ENCODE measurements at places on chromosomes 12 and 14.
A peak's percentile ranks its signal among the peaks of the same experiment; 100 is the strongest.

- DNase-seq: no peak
Measured at GRCh38 chr12:117738233-117738632, 230.6 kb downstream of the KSR2 start.

GRCh38 chr12:92132288-92132687 is 13.4 kb downstream of the BTG1 start:
- no peak for DNase-seq

DNA sequence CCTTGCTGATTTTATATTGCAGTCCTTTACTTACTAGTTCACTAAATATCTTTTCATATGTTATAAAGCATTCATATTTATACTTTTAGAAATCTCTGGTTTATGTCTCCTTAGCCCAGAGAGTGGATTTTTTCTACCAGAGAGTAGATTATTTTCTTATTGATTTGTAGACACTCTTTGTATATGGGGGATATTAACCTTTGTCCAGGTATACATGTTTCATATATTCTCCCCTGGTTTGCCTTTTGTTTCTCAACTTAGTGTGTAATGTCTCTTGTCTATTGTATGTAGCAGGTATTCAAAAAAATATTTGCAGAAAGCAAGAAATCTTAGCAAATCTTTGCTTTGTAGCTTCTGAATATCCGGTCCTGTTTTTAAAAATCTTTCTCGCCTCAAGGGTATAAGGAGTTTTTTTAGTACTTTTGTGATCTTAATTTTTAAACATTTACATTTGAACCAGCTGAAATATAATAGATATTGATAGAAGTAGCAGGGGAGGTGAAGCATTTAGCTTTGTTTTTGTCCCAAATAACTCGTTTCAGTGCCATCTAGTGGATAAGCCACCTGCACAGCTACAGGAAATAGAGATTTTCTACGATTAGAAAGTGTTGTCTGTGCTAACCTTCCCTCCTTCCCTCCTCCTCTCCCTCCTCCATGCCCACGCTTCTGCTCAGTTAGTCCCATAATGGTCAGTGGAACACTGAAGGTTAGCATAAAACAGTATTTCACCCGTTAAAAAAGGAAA is 97.0 kb downstream of the PHETA1 start:
- no peak for DNase-seq

GRCh38 chr14:103232831-103233319 is 101.2 kb upstream of the EIF5 start:
- DNase-seq: no peak

DNA sequence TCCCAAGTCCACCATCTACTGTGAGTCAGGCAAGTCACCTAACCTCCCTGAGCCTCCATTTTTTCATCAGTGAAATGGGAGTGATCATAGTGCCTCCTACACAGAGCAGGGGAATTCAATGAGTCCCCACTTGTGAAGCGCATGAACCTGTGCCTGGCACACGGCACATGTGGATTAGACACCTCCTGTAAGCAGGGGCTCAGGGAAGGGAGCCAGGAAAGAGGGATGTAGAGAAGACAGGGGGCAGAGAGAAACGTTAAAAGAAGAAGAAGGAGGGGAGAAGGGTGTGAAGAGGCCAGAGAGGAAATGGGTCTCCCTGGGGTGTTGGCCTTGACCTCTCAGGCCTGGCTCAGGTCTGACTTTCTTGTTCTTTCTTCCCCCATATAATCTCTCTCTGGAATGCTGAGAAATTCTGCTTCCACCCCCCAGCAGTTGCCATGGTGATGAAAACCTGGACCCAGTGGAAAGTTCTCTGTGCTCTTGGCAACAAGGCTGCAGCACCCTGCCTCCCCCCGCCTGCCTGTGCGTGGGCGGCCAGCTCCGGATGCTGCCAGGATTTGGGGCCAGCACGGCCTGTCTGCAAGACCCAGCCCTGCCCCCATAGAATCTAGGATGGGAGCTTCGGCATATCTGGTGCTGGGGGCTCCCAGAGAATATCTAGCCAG is 94.5 kb downstream of the CALM1 start:
- DNase-seq: peak; percentile 69

DNA sequence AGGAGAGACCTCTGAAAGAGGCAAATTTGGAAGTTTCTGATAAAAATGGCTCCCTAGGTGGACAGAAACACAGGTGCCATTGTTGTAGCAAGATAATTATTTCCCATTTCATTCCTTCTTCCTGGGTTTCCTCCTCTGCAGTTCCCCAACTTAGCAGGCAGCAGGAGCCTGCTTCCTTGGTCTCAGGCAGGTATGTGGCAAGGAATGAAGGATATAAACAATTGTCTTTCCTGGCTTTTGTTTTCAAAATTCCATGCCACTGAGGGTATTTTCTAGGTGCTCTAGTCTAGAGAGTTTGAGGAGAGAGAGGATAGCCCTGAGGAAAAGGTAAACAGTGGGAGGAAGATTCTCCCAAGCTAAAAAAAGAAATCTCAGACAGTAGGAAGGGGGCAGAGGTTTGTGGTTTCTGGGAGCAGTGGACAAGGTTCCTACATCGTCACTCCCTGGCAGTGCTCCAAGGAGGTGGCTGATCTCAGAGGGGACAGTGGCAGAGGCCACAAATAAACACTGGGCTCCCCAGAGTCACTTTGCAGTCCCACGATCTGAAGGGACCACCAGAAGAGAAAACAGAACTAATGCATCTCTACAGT is 82.6 kb upstream of the IGF1 start:
- no peak for DNase-seq

- DNase-seq: no peak
Measured at GRCh38 chr12:6923851-6924250, 3.9 kb upstream of the ATN1 start.

DNA sequence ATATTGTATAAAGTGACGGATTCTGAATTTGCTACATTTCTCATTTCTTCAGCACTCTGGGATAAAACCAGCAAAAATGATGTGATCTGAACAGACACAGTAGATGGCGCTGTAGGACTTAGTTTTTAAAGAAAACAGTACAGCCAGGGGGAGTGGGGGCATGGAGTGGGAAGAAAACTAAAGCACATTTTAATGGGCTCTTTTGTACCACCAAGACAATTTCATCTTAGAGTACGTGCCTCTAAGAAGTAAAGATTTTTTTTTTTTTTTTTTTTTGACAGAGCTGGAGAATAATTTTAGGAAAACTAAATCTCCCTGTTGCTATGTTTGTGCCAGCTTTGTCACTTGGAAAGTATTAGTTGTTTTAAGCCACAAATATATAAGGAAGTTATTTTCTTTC is 124.4 kb downstream of the RAD51B start:
- DNase-seq: peak; percentile 3

DNA sequence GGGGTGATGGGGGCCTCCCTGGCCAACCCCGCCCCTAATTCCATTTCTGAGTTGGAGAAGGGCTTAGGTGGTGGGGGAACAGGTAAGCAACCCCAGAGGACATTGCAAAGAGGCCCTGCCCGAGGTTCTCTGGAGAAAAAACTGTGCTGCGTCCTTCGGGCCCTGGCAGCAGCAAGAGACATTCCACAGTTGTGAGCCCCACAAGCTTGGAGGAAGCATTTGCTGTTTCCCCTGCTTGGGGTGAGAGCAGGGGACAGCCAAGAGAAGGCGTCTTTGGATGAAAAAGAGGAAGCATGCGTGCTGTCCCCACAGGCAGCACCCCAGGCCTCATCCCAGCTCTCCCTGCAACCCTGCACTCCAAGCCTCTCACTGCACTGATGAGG is 1.3 kb downstream of the BDKRB2 start:
- DNase-seq: no peak

DNA sequence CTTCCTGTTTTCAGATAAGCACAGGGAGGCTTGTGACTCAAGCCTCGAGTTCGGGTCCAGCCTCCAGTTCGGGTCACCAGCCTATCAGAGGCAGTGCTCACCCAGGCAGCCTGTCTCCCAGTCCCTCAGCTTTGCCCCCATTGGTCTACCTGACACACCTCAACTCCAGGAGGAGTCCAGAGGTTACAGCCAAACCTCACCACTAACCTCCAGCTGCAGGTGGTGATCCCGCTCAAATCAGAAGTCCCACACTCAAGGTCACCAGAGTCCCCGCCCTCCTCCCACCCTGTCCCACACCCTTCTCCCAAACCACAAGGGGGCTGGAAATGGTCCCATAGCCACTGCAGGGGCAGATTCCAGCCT is 42.1 kb downstream of the KDM2B start:
- no peak for DNase-seq
